Upper lobe of left lung (tissue), 6 donors: ENCODE measurements at places on chromosomes 4 and X. TPM values are rescaled to one million over a fixed set of nuclear protein-coding genes. Genes with fewer than 3 reads are reported as not detected.

Gene TLR10
- 0.79 TPM for total RNA-seq

Gene MAGEA12
- total RNA-seq: not detected

DNA sequence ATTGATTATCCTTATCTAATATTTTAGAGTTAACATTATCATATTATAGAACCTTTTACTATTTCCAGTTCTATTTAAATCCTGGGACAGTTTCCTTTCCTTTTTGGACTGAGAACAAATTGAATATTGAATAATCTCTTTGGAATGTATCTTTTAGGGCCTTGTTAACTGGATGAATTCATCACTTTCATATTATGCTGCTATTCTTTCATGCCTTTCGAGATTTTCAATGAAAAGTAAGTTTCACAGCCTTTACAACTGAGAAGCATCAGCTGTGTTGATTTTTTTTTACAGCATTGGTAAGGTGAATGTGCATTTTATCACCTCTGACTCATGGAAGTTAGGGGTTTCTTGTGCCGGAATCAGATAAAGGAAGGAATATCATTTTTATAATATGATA is 39.6 kb downstream of the PDLIM5 start:
- no peak overlapping the region for H3K4me3 ChIP-seq
- no peak for DNase-seq
- no peaks in the 10 kb centered on the region for H3K36me3 ChIP-seq
- peaks cover 6% of the 10 kb centered on the region for H3K4me1 ChIP-seq
- H3K27ac ChIP-seq: no peak overlapping the region

- H3K27me3 ChIP-seq: no peaks in the 10 kb centered on the region
- peak overlapping the region; percentile 60 for H3K27ac ChIP-seq
- peak overlapping the region; percentile 26 for H3K4me3 ChIP-seq
- DNase-seq: no peak
Observed at GRCh38 chrX:136204571-136204970, 46.6 kb downstream of the MAP7D3 start.

DNA sequence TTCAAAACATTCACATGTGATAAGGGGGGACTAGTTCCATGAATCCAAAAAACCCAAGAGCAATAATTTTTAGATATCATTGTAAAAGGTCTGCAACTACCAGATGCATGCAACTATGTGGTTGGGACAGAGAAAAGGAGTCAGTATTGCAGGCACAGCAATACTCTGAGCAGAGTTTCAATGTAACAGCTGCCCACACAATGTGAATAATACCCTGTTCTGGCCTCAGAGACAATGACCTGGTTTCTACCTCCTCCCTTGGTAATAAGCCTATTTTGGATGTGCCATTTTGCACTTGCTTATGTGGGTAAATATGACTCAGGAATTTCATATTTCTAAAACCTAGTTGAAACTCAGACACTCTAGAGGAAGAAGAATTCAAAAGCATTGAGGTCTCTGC is 194.8 kb upstream of the RASGEF1B start:
- no peak overlapping the region for H3K4me3 ChIP-seq
- DNase-seq: no peak
- H3K27ac ChIP-seq: no peak overlapping the region

- H3K4me1 ChIP-seq: peaks cover 27% of the 10 kb centered on the region
- H3K27ac ChIP-seq: no peak overlapping the region
- DNase-seq: no peak
- H3K27me3 ChIP-seq: peaks cover 31% of the 10 kb centered on the region
- no peaks in the 10 kb centered on the region for H3K36me3 ChIP-seq
Observed at GRCh38 chr4:5885733-5886132, 7.2 kb downstream of the CRMP1 start.
